ENCODE measurements at places on chromosomes 16 and 17.

DNA sequence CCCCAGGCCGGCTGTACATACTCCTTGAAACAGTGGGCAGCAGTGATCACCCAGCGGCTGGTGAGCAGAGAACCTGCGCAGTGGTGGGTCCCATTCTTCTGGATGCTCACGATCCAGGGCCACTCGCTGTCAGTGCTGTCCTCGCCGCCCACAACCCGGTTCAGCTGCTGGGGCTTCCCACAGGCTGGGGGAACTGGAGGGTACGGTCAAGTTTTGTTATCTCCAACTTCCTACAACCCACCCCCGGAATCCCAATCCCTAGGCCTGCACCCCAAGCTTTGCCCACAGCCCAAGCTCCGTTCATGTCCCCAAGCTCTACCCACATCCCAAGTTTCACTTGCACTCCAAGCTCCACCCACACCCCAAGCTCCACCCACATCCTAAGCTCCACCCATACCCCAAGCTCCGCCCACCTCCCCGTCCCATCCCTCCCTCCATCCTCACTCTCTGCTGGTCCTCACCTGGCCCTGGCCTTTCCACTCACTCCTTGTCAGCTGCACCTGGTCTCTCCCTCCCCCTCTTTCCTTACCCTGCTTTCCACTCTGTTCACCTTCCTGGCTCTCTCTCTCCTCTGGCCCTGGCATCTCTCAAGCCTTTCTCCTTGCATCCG is 1.8 kb downstream of the PRSS22 start:
- DNase-seq, result no peak

DNA sequence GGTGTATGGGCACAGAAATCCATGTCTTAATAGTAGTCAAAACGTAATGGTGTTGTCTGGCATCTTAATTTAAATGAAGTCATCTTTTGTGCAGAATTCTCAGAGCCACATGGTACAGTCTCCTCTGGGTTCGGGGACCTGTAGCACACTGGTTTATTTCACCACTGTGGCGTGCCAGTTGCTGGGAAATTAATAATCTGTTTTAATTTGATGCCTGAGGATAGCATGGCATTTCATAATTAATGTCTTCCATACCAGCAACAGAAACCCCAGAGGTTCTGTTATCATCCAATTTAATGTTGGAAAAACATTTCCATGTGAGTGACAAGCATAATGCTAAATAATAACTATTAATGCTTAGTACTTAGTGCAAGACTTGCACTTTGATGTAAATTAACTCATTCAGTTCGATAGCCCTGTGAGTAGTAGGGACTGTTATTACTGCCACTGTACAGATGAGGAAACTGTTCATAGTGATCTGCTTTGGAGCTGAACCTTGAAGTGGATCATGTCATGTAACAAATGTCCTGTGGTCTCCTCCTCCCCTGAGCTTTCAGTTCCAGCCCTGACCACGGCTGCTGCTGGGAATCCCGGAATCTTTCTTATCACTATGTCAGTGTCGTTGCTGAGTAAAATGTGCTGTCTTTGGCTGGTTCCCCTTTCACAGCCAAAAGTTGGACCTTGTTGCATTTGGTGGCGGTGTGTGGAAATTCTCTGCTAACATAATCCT is 51.2 kb downstream of the SNX29 start:
- no peak for DNase-seq

DNA sequence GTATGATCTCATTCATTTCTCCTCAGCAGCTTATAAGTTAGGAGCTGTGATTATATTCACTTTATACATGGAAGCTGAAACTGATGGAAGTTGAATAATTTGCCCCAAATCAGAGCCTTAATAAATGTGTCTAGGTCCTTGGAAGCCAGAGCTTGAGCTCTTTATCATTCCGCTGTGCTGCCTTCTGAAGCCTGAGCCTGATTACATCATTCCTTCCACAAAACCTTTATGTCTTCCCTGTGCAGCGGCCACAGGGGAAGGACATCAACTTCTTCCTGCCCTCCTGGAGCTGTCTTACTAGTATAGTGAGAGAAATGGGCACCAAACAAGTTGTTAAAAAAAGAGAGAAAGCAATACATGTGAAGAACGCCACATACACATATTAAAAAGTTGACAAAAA is 6.8 kb downstream of the TNRC6C start:
- DNase-seq, result no peak

DNA sequence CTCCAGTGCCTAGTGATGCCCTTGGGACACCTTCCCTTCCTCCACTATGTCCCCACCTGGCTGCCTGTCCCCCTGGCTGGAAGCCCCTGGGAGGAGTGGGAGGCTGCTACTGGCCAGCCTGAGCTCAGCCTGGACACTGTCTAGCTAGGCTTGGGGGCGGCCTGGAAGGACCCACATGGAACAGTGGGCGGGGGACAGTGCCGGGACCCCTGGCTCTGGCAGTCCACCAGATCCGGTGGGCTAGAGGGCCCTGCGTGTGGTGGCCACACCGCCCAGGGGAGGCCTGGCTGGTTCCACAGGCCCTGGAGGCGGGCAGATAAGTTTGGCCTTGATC is 388.0 kb upstream of the TNRC6C start:
- DNase-seq, result no peak

- no peak for DNase-seq
Measured at GRCh38 chr17:2414446-2415064, 13.7 kb upstream of the MNT start.

DNA sequence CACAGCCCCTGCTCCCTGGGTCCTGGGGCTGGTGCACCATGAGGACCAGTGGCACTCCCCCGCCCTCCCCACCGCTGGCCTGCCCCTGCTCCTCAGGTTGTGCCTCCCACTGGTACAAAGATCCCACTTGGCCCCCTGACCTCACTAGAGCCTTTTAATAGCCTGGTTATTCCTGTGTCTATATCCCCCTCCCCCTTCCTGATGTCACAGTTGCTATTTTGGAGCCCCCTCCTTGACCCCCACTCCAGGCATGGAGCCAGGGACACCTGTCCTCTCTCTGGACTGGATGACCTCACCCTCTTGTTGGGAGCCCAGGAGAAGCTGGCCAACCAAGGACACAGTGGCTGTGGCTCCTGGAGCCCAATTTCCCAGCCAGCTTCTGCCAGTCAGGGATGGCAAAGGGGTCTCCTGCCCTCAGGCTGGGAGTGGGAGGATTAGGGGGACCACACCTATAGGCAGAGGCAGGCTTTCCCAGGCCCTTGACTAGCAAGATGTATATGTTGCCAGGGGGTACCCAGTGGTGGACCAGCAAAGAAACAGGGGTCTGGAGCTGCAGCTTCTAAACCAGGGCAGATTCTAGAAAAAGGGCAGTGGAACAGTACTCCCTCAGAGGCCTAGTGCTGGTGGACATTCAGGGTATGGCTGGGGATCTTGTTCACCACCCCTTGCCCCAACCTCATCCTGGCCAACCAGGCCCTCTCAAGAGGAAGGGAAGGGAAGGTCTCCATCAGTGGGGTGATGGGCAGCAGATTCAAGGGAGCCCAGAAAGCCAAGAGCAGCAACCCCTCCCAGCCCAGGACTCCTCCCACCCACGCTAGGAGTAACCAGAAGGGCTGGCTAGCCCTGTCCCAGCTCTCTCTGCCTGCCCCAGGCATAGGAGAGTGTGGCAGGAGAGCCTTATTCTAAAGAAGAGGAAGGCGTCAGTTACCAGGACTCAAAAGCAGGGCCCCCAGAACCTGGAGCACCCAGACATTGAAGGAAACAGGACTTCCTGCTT is 10.9 kb downstream of the HDAC5 start:
- DNase-seq, result no peak

DNA sequence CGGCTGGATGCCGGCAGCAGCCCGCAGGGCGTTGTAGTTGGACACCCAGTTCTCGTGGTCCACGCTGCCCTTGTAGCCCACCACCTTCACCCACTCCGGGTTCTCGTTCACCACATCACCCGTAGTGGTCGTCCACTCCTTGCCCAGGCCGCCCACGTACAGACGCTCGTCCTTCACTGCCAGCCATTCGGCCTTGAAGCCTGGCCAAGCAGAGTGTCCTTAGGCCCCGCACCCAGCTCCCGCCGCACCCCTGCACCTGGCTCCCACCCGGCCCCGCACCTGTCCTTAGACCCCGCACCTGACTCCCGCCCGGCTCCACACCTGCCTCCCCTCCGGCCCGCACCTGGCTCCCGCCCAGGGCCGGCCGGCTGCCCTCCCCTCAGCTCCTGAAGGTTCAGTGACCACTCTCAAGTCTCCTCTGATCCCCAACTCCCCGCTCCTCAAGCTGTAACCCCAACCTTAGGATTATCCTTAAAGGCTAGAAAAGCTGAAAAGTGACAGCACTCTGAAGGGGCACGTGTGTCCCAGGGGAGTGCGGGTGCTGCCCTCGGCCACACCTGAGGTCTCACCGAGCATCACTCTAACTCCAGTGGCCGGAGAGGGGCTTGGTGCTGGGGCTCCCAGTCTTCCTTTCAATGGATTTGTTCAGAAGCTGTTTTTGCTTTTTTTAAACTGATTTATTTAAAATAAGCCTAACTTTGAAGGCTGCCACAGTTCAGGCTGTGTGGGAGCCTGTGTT is 14.4 kb downstream of the CANT1 start:
- no peak for DNase-seq

DNA sequence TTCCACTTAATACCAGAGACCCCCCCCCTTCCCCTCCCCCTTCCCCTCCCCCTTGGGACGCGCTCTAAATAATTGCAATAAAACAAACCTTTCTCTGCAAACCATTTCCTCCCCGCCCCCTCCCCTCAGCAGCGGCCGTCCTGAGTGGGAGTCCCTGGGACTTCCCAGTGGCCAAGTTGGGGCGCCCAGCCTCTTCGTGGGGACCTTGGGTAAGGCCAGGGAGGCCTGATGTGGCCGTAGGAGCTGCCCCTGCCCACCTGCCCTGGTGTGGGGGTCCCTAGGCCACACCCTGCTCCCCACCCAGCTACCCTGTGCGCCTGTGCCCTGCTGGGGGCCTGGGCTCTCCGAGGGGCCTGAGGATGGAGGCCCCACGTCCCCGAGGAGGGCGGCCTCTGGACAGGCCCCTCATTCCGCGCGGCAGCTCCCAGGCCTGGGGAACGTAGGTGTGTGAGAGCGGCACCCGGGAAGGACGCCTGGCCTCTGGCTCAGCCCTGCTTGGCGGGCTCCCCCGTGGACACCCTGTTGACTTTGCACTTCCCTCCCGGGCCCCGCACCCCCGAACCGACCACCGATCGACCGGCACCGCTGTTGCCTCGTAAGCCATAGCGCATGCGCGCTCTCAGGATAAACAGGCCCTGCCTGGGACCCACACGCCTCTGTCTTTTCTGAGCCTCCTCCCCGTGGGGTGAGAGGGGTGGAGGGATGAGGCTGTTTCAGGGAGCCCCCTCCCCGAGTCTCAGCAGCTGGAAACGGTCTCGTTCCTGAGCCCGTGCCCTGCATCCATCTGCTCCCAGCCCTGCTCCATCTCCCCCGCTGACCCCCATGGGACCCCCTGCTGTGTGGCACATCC is 9.0 kb downstream of the NTHL1 start:
- no peak for DNase-seq

- no peak for DNase-seq
Measured at GRCh38 chr17:75685499-75685898, 18.4 kb downstream of the SAP30BP start.

DNA sequence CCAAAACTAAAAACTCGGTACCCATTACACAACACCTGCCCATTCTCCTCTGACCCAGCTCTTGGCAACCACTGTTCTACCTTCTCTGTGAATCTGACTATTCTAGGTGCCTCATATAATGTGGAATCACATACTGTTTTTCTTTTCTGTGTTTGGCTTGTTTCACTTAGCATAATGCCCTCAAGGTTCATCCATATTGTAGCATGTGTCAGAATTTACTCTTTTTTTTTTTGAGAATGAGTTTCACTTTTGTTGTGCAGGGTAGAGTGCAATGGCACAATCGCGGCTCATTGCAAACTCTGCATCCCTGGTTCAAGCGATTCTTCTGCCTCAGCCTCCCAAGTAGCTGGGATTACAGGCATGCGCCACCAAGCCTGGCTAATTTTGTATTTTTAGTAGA is 59.5 kb upstream of the RBL2 start:
- no peak for DNase-seq

DNA sequence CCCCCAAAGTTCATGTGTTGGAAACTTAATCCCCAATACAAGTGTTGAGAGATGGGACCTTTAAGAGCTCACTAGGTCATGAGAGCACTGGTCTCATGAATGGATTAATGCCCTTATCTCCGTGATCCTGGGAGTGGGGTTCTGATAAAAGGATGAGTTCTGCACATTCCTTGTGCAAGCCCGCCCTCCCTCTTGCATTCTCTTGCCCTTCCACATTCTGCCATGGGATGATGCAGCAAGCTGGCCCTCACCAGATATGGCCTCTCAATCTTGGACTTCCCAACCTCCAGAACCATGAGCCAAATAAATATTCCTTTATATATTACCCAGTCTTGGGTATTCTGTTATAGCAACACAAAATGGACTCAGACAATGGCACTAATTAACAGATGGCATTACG is 14.1 kb downstream of the GLG1 start:
- DNase-seq, result no peak

- no peak for DNase-seq
Measured at GRCh38 chr16:457732-458400, 32.4 kb downstream of the RAB11FIP3 start.

Data from activated T-cell treated with anti-CD3 and anti-CD28 coated beads for 1 hour (primary cell).